Activated CD4-positive, alpha-beta T cell treated with anti-CD3 and anti-CD28 coated beads for 36 hours (primary cell): ENCODE measurements at places on chromosomes 1 and 21. TPM values are rescaled to one million over a fixed set of nuclear protein-coding genes. Genes with fewer than 3 reads are reported as not detected.

The CFHR5 gene
- not detected for total RNA-seq

- no peak for DNase-seq
Measured at GRCh38 chr1:79974659-79975058, 968.1 kb upstream of the ADGRL4 start.

- no peak for DNase-seq
Measured at GRCh38 chr1:42953182-42954180, 5.2 kb downstream of the SLC2A1 start.

The SIM2 gene
- 2.0 TPM for total RNA-seq

DNA sequence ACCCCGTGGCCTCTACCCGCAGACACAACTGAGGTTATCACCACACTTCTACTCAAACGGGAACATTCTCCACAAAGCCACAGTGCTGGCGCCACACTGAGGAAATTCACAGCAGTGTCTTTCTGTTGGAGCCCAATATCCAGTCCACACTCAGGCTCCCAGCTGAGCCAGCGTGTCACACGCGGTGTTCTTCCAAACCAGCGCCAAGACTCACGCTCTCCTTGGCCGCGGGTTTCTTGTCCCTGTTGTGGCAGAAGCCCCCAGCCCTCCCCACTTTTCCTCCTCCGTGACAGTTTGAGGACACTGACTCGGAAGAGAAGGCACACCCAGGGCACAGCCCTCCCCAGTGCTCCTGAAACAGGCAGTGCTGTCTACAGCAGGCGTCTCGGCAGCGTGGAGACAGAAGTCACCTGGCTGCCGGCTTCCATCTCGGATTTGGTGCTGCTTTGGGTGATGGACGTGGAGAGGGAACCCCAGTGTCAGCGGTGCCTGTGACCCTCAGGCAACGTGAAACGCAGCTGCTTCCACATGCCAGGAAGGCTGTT is 35.4 kb upstream of the AGPAT3 start:
- DNase-seq = no peak

DNA sequence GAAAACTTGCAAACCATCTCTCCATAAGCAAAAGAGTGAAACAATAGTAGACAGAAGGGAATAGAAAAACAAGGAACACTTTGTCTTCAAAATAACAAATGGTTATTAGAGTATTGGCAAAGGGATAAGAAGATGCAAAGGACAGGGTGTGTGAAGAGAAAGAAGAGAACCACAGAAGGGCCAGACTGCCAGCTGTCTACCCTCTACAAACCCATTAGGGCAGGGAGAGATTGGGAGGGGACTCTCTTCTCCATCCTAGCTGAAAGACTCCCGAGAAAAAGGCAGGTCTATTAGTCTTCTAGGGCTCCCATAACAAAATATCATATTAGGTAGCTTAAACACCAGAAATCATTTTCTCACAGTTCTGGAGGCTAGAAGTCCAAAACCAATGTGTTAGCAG is 292.8 kb downstream of the PTBP2 start:
- no peak for DNase-seq

DNA sequence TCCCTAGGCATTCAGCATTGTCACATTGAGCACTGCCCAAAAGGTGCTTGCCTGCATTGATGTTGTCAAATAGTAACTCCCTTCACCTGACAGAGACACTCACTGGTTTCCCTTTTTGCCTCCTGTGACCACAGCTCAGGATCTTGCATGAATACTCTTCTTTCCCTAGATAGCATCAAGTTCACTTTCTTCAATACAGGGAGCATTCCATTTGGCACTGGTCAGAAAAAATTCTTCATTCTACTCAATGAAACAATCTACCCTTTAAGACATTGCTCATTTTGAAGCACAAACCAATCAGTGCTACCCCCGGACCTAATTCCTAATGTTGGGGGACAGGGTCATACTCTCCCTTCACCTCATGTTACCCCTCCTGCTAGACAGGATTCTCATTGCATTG is 319.0 kb upstream of the SNX7 start:
- DNase-seq = no peak

The BARHL2 gene
- not detected for total RNA-seq

GRCh38 chr21:29267666-29268065 is 31.1 kb upstream of the BACH1 start:
- DNase-seq = no peak

GRCh38 chr1:211353562-211354212 is 27.1 kb downstream of the TRAF5 start:
- no peak for DNase-seq

DNA sequence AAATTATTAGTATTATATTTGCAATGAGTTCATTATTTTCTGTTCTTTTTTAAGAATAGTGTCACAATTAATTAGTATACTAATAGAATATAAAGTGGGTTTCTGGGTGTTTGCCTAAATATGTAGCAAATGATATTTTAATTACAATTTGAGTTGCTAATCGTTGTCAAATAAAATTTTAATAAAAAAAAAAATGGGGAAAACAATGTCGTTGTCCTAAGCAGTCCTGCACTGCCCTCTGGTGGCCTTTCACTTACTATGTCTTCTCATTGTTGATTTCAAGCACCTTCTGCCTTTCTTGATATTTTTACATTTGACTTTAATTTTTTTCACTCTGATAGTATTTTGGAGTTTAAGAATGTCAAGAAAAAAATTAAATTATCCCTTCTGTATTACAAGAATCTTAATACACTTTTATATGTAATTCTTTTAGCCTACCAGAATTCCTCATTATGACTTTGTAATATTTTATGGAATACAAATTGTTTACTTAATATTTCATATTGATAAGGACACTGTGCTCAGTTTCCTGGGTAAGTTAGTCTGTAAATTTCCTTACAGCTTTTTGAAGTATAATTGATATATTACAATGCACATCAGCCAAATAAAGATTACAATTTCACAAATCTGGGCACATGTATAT is 104.5 kb upstream of the FMN2 start:
- peak; percentile 60 for DNase-seq

DNA sequence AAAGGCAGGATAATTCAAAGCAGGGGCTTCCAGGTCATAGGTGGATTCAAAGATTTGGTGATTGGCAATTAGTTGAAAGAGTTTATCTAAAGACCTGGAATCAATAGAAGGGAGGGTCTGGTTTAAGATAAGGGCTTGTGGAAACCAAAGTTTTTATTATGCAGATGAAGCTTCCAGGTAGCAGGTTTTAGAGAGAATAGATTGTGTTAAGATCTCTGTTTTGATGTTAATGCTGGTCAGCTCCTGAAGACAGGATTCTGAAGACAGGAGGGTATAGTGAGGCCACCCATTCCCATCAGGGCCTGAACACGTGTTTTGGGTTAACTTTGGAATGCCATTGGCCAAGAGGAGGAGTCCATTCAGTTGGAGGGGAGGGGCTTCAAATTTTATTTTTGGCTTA is 6.1 kb upstream of the PTBP2 start:
- no peak for DNase-seq

The GPATCH2 gene
- total RNA-seq = 7.2 TPM

The LENEP gene
- total RNA-seq = 0.79 TPM

The LDLRAD2 gene
- 0.11 TPM for total RNA-seq

The CFHR4 gene
- not detected for total RNA-seq

GRCh38 chr1:26175346-26175745 is 1.9 kb upstream of the CNKSR1 start:
- no peak for DNase-seq

The VASH2 gene
- total RNA-seq = 0.53 TPM

- no peak for DNase-seq
Measured at GRCh38 chr1:186858923-186859322, 30.2 kb downstream of the PLA2G4A start.

DNA sequence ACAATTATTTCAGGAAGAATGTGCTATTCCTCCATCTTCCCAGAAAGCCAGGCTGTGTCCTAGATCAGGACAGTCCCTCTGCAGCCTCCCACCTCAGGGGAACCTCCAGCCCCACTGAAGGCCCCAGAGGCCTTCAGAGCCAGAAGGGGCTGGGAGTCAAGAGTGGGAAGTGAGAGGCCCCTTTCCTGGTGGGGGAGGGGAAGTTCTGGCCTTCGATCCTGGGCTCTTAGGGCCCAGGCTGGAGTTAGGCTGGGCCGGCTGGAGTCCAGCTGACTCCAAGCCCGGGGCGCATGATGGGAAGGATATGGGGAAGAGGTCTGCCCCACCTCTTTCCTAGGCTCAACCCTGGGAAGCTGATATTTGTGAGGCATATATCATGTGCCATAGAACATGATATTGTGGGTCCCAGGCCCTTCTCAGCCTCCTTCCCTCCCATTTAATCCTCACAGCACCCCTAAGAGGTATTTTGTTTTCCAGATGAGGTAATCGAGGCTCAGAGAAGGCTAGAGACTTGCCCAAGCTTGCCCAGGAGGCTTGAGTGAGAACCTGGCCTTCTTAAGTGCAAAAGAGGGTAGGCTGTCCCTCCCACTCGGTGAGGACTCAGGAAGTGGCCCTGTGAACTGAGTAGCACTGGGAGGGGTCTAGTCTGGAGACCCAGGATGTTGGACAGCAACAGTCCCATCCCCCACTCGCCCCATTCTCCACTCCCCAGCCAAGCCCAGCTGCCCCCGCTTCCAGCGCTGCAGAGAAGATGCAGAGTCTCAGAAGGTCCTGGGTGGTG is 18.6 kb upstream of the HSPG2 start:
- no peak for DNase-seq

The WARS2 gene
- total RNA-seq = 16.0 TPM

The FGGY gene
- 5.6 TPM for total RNA-seq

- DNase-seq = no peak
Measured at GRCh38 chr1:20999525-21000244, 177.0 kb downstream of the EIF4G3 start.

GRCh38 chr1:4600615-4601460 is 53.6 kb upstream of the AJAP1 start:
- DNase-seq = no peak

- DNase-seq = no peak
Measured at GRCh38 chr1:145806408-145806807, 17.5 kb downstream of the RNF115 start.

The MSH4 gene
- total RNA-seq = 0.39 TPM

The S100A7 gene
- total RNA-seq = not detected

The C1orf74 gene
- total RNA-seq = 4.3 TPM

DNA sequence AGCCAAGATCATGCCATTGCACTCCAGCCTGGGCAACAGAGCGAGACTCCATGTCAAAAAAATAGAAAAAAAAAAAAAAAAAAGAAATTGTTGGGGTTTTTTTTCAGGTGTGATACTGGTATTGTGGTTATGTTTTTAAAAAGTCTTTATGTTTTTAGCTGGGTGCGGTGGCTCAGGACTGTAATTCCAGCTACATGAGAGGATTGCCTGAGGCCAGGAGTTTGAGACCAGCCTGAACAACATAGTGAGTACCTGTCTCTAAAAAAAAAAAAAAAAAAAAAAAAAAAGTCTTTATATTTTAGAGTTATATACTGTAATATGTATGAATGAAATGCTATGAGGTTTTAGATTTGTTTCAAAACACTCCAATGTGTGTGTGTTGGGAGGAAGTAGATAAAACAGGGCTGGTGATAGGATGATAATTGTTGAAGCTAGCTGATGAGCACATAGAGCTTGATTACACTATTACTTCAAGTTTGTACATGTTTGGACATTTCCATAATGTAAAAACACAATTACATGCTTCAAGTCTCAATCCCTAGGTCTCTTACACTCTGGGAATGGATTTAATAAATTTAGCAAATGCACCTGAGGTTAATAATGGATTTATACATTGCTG is 30.2 kb upstream of the ATP5PO start:
- DNase-seq = no peak

GRCh38 chr1:204994086-204994862 is 48.7 kb upstream of the CNTN2 start:
- no peak for DNase-seq

The CR1 gene
- total RNA-seq = 0.05 TPM

GRCh38 chr21:45989355-45990048 is 7.9 kb downstream of the COL6A1 start:
- DNase-seq = peak; percentile 4

GRCh38 chr1:226457307-226457712 is 49.4 kb upstream of the PARP1 start:
- DNase-seq = peak; percentile 79

DNA sequence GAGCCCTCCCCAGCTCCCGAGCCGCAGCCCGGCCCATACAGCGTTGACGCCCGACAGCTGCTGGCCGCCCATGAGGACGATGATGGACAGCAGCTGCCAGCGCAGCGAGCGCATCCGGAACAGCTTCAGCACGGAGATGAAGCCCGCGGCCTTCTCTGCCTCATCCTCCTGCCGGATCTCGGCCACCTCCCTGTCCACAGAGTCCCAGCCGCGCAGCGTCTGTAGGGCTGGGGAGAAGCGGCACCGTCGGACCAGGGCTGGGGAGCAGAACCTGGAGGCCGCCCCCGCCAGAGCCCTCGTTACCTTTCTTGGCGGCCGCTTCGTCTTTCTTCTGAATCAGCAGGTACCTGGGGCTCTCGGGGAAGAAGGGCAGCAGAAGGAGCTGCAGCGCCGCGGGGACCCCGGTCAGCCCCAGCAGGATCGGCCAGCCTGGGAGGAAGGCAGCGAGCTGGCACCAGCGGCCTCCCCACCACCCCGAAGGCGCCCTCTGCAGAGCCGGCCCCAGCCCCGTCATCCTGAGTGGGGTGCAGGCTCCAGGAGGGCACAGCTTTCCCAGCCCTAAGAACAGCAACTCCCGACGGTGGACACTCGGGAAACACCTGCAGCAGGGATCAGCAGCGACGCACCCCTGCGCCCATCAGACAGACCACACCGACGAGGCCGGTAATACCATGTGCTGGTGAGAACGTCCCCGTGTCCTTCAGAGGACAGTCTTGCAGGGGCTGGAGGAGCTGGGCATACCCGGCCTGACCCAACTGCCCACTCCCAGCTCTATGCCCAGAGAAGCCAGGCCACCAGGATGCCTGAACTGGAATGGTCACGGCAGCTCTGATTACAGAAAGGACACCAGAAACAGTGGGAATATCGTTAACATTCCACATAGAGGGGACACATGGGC is 13.8 kb upstream of the SLC2A7 start:
- DNase-seq = no peak

DNA sequence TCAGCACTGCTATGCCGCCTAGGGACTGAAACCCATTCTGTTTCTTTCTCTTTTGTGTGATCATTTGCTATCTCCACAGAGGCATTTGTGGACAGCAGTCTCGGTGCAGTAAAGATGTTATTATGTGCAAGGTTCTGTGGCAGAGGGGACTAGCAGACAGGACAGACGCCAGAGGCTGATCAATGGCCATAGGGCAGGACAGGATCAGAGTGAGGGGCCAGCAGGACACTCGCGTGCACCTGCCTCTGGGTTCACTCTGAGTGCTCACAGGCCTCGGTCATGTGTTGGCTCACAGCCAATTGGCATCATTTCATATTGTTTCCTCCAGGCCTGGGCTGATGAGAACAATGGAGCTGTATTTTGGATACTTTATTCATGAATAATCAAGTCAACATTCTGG is 212.6 kb downstream of the TGFB2 start:
- DNase-seq = no peak
